ENCODE measurements at places on chromosomes 5 and 9.

GRCh38 chr9:73845539-73845938, 651.6 kb upstream of the RORB start:
- no peak for DNase-seq

GRCh38 chr5:27267209-27267824, 228.9 kb upstream of the CDH9 start:
- no peak for DNase-seq

- peak; percentile 71 for DNase-seq
Observed at GRCh38 chr9:34989946-34990635, 546 bp downstream of the DNAJB5 start.

DNA sequence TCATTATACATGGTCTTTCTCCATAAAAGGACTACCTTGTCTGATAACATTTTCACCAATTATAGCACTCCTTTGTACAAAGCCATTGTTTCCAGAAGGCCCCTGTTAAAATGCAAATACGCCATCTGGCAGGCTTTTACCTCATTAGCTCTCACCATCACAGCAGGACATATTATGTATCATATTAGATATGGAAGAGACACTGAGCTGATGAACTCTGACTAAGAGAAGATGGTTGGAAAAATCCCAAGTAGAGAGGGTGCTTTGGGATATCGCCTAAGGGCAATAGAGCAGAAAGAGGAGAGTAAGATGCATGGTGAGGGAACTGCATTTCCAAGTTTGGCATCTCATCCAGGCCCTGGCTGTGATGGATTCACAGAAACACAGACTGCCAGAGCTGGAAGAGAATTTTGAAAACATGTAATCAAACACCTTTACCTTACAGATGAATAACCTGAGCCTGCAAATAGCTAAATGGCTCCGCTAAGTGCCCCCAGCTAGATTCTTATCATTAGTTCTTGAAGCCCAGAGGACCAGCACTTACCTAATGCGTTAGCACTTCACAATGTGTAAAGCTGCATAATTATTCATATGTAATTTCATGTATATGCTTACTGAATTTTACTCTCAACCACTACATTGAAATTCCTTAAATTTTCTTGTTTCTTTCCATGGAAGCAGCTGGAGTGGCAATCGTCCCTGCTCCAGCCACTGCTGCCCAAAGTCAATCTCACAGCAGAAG, 393.6 kb upstream of the IZUMO3 start:
- no peak for DNase-seq

DNA sequence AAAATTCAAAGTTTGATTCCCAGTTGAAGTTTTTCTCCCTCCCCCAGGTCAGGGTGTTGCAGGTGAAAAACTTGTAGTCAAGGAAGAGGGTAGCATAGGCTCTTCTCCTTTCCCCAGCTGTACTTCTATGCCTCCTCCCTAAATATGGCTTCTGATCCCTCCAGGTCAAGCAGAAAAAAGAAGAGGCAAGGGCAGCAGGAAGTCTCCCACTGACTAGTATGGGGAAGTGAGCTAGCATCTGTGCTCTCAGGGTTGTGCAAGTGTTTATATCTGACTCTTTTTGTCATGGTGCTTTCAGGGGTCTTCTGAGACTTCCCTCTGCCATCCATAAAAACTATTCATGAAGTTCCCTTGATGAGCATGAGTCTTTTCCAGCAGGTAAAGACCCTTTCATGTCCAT, 76.0 kb downstream of the ATPSCKMT start:
- no peak for DNase-seq

- no peak for DNase-seq
Observed at GRCh38 chr5:151469992-151470391, 22.6 kb downstream of the SLC36A1 start.

GRCh38 chr5:141872496-141873356, 5.5 kb downstream of the PCDH1 start:
- DNase-seq = no peak

DNA sequence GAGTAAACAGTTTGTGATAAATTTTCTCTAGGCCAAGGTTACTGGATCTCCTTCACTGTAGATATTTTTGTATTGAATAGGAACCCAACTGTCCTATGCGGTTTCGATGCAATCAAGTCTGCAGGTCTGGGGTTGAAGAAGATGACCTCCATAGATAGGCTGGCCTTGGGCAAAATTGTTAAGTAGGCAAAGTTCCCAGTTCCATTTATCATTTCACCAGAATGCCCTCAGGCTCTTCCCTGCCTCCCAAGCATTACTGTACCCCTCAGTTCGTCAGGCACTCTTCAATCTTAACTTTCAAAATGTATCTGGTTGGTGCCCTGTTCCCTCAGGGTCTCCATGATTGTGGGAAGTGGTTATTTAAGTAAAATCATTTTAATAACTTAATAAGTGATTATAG, 1802.9 kb upstream of the WWC1 start:
- DNase-seq = no peak

DNA sequence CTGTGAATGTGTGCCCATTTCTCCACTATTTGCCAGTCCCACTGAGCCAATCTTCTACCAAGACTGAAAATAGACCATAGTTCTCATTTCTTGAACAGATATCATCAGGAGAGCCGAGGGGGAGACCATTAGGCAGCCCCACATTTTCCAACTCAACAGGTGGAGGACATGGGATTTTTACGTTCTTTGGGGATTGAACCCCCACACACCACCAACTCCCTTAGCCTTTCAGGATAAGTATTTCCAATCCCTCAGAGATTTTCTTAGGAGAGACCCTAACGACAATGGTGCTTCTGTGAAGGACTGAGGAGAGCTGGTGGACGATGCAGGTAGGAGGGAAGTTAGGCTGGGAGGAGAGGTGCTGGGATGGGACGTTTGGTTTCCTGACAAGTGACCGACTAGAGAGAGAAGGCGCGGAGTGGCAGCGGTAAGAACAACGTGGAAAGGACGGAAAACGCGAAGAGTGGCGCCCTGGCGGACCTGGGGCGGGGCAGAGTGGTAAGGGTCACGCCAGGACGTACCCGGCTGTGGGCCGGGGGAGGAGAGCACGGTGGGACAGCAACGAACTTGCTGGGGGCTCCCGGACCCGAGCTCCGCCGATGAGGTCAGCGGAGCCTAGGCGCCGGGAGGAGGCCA, 681 bp upstream of the CHSY3 start:
- no peak for DNase-seq

DNA sequence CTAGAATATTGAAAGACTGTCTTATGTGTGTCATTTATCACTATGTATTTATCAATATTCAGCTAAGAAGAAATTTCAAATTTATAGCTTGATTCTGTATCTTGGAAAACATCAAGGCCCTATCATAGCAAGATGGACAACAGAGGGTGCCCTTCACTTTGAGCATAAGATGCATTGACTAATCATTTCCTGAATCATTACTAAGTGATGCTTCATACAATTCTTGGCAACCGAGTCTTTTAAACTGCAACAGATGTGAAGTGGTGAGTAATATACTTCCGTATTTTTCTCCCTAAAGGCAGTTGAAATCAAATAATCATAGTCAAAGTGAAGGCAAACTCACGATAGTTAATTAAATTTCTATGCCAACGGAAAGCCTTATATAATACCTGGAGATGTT, 318.6 kb upstream of the RGMB start:
- no peak for DNase-seq

DNA sequence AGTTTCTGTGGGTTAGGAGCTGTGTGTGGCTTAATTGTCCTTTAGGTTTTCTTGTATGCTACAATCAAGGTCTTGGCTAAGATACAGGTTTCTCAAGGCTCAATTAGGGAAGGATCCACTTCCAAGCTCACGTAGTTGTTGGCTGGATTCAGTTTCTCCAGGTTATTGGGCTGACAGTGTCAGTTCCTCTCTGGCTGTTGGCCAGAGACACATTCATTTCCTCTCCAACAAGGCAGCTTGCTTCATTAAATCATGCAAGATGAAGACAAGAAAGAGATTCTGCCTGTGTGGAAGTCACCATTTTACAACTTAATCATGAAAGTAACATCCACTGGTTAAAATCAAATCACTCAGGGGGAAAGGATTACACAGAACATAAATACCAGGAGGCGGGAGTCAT, 275.7 kb upstream of the KIF2A start:
- DNase-seq = no peak

DNA sequence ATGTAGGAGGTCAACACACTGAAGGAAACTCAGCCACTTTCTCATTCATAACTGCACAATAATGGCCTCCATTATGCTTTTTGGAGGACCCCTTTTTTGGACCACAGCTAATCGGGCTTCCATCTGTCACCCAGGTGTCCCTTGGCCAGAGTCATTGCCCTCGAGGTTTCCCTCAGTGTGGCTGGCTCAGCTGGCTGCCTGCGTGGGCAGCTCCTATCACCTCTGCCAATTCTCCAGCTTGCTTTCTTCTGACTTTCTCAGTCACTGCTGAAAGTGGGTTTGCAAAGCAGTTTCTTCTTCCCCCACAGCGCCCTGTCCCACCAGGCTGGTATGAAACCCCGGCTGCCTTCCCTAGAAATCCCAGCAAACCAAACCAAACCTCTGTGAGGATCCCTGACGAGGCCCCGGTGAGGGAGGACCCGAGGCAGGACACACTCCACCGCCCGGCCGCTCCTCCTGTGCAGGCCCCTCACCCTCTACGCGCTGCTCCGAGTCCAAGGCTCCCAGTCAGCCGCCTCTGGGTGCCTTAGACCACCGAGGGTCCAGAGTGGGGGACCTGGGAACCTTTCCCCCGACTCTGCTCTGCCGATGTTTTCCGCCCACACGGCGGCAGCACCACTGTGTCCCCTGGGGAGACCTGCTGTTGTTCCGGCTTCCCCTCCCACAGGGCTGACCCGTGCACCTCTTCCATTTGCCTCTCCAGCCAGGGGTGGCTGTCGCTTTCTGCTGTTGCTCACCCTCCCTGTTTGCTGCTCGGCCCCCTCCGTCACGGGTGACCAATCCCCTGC, 109.5 kb downstream of the TENT4A start:
- no peak for DNase-seq

GRCh38 chr9:91241909-91242308, 119.8 kb downstream of the AUH start:
- DNase-seq = no peak

DNA sequence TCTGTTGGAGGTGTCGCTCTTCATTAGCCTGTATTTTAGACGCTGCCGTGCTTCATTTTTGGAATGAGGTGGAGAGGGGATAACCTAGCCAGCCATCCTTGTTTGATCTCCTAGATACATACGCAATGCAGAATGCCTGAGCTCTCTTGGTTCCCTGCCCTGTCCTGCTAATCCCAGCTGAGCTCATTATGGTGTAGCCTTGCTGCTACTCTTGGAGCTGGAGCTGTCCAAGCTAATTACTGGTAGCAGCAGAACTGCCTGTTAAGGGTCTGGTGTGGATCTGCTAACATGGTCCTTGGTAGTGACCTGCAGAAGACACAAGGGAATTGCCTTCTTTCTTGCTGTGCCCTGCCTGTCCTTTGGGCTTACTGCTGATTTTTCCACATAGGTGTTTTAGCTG, 207.9 kb downstream of the CNTLN start:
- no peak for DNase-seq

GRCh38 chr5:113344973-113345940, 89.5 kb downstream of the TSSK1B start:
- DNase-seq = no peak

- no peak for DNase-seq
Observed at GRCh38 chr9:126113176-126113575, 213.5 kb upstream of the MVB12B start.

DNA sequence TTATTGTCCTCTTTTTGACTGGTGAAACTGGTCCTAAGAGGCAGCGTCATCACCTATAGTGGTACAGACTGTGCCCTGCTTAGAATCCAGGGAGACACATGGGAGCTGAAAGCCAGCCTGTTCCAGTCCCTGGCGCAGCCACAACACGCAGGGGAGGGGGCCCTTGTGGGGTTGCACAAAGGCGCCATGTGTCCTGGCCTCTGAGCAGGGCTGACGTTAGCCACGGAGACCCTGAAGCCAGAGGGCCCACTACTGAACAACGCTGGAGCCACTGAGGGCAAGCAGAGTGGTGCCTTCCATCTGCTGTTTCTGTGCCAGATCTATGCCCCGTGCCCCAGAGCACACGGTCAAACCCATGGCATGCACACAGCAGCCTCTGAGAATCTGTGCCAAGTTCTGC, 147.3 kb downstream of the ACTL7B start:
- DNase-seq = no peak

GRCh38 chr5:35926389-35927051, 11.9 kb downstream of the CAPSL start:
- DNase-seq = peak; percentile 76

GRCh38 chr9:128254855-128255759, 20.7 kb downstream of the GOLGA2 start:
- DNase-seq = peak; percentile 65

DNA sequence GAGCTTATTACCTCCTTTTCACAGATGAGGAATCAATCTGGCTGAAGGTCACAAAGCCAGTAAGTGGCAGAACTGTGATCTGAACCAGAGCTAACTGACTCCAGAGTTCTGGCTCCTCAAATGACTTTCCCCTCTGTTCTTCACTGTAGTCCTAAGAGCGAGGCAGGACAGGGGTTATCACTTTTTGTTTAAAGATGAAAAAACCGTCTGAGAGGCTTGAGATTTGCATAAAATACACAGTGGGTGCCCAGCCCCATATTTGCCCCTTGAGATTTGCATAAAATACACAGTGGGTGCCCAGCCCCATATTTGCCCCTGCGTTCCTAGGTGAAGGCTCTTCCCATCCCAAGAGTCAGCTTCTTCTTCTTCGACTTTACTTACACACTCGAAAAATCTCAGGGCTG, 667 bp downstream of the FBXO10 start:
- no peak for DNase-seq

All from activated naive CD4-positive, alpha-beta T cell treated with anti-CD3 and anti-CD28 coated beads, Interleukin-2, amount 10 ng/mL, durations not matched to agents 7 days and 5 days (primary cell).